Mucosa of gallbladder (tissue), 1 donor: ENCODE measurements at places on chromosomes 6 and 20. TPM values are rescaled to one million over a fixed set of nuclear protein-coding genes. Genes with fewer than 3 reads are reported as not detected.

The CDC40 gene
- total RNA-seq, result 23.0 TPM

The CTAGE9 gene
- total RNA-seq, result 0.09 TPM

The RSPO4 gene
- total RNA-seq, result 0.26 TPM

The WFDC5 gene
- not detected for total RNA-seq

The SLC22A7 gene
- total RNA-seq, result 0.37 TPM

The SYNDIG1 gene
- 5.7 TPM for total RNA-seq

The TBXT gene
- not detected for total RNA-seq

The TSHZ2 gene
- total RNA-seq, result 42.9 TPM

The C6orf141 gene
- total RNA-seq, result 70.0 TPM

The FAXC gene
- 7.3 TPM for total RNA-seq

The FBXL4 gene
- total RNA-seq, result 25.2 TPM

The PLTP gene
- total RNA-seq, result 111 TPM

The POU5F1 gene
- total RNA-seq, result 9.7 TPM

The C6orf132 gene
- total RNA-seq, result 41.2 TPM

The CDK19 gene
- 41.1 TPM for total RNA-seq

The SLC17A1 gene
- total RNA-seq, result 0.63 TPM

The SLC16A10 gene
- total RNA-seq, result 2.2 TPM

The CASS4 gene
- 2.0 TPM for total RNA-seq

The ANKS1A gene
- 43.2 TPM for total RNA-seq

The TPX2 gene
- 2.6 TPM for total RNA-seq
